ENCODE measurements at places on chromosomes 2 and 18.

DNA sequence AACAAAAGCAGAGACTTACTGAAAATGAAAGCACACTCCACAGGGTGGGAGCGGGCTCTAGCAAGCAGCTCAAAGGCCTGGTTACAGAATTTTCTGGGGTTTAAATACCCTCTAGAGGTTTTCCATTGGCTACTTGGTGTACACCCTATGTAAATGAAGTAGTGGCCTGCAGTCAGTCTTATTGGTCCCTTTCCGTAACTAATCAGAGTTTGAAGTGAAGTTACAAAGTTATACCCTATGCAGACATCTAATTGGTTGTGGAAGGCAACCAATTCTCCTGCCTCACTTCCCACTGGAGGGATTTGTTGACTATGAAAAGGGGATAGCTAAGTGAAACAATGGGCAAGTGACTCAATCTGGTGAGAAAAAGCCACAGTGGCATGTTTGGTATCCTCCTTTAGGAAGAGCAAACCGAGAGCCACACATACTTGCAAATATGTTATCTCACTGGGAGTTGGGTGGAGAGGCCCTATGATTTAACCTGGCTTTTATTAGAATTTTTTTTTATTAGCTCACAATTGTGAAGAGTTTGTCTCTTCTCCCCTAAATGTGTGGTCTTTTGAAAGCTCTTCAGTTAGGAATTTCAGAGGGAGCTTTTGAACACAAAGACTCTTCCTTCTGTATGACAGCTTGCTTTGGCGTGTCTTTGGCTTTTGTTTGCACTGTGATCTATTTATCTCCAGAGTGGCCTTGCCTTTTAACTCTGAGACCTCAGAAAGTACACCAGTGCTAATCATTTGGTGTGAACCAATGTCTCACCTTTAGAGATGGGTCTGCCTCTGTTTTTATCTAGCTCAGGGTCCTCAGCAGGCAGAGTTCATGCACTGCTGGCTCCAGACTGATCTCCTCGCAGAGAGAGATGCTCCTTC, 69.6 kb downstream of the MAP4K4 start:
- no peak overlapping the region for H3K4me3 ChIP-seq
- H3K36me3 ChIP-seq, result no peaks in the 10 kb centered on the region
- peaks cover 70% of the 10 kb centered on the region for H3K4me1 ChIP-seq
- no peak for DNase-seq
- H3K27ac ChIP-seq, result peak overlapping the region; percentile 31
- no peaks in the 10 kb centered on the region for H3K27me3 ChIP-seq

DNA sequence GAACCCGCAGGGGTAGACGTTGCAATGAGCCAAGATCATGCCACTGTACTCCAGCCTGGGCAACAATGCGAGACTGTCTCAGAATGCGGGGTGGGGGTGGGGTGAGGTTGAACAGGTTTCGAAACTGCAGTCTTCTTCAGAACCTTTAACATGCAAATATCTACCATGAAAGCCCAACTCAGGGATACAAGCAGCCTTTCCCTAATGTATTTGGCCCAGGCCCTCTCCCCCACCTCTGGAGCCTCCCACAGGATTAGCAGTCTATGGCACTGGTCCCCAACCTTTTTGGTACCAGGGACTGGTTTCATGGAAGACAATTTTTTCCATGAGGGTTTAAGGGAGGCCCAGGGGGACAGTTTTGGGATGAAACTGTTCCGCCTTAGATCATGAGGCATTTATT, 53.5 kb downstream of the CCBE1 start:
- no peaks in the 10 kb centered on the region for H3K27me3 ChIP-seq
- H3K4me1 ChIP-seq, result no peaks in the 10 kb centered on the region

DNA sequence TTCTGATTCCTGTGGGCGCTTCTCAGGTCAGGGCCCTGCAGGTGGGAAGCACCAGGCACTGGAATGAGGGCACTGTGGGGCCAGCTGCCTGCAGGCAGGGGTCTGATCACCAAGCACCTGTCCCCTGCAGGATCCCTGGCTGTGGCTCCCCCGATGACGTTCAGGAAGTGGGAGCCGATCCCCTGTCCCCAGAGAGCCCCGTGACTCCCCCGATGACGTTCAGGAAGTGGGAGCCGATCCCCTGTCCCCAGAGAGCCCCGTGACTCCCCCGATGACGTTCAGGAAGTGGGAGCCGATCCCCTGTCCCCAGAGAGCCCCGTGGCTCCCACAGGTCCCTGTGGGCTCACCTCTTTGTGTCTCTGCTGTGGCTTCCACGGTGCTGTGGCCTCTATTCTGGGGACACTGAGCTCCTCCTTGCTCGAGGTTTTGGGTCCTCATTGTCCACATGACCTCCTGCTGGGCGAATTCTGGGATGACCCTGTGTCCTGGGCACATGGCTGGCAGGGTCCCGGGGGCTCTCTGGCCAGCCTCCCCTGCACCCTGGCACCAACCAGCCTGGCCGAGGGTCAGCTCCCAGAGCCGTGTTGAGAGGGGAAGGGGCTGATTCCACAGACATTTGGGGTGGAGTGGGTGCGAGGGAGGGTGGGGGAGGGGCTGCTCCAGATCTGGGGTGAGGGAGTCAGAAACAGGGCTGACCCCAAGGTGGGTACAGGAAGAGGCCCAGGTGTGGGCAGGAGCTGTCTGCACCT, 4.8 kb downstream of the NEU4 start:
- DNase-seq, result peak; percentile 68
- H3K27ac ChIP-seq, result no peak overlapping the region
- H3K27me3 ChIP-seq, result peaks cover 21% of the 10 kb centered on the region
- no peaks in the 10 kb centered on the region for H3K4me1 ChIP-seq

DNA sequence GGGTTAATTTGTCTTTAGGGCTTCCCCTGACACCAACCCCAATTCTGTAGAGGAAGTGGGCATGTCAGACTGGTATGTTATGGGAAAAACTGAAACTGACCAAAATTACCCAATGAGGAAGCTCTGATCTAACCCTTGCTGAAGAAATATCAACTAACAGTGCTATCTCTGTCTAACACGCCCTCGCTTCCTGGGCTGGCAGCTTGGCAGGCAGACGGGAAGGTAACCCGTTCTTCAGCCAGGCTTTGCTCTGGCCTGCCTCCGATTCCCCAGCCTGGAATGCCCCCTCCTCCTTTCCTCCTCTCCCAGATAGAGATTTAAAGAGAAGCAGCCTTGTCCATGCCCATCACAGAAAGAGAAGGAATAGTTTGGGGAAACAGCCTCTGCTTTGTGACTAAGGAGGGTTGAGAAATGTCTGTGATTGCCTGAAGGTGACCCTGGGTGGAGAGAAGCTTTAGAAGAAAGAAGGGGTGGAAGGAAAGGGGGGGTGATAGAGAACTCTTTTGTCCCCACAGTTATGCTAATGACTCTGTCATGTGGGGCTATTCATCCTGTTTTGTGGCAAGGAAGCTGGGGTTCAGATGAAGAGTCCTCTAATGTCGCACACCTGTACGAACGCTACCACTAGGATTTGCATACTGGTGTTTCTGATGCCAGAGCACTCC, 15.4 kb downstream of the HK2 start:
- no peak overlapping the region for H3K4me3 ChIP-seq
- no peak for DNase-seq
- no peaks in the 10 kb centered on the region for H3K36me3 ChIP-seq
- peaks cover 60% of the 10 kb centered on the region for H3K4me1 ChIP-seq
- peak overlapping the region; percentile 65 for H3K27ac ChIP-seq
- H3K27me3 ChIP-seq, result no peaks in the 10 kb centered on the region

- H3K27me3 ChIP-seq, result no peaks in the 10 kb centered on the region
- H3K4me3 ChIP-seq, result no peak overlapping the region
- H3K27ac ChIP-seq, result no peak overlapping the region
- no peak for DNase-seq
These were observed 633.5 kb downstream of the LRP1B start for GRCh38 chr2:141497272-141497671.

- no peak for DNase-seq
- no peak overlapping the region for H3K27ac ChIP-seq
- no peaks in the 10 kb centered on the region for H3K27me3 ChIP-seq
- H3K36me3 ChIP-seq, result no peaks in the 10 kb centered on the region
These were observed 425.4 kb downstream of the TGIF1 start for GRCh38 chr18:3875376-3875775.
